ENCODE measurements at places on chromosomes 2 and 18.

DNA sequence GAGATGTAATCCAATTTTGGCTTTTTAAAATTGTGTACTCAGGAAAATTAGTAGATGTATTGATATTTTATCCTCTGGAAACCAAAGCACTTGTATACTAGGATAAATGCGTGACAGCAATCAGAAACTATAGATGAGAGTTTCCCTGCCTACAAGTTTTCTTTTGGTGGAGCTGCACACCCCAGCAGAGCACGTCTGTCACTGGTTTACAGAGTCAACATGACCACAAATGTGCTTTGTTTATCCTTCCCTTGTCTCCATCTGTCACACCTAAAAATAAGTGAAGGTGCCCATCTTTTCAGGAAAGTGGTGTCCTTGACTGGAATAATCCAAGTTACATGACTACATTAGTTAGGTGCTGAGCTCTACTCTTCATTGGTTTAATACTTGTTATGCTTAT, 210.4 kb upstream of the DSEL start:
- no peak for DNase-seq

DNA sequence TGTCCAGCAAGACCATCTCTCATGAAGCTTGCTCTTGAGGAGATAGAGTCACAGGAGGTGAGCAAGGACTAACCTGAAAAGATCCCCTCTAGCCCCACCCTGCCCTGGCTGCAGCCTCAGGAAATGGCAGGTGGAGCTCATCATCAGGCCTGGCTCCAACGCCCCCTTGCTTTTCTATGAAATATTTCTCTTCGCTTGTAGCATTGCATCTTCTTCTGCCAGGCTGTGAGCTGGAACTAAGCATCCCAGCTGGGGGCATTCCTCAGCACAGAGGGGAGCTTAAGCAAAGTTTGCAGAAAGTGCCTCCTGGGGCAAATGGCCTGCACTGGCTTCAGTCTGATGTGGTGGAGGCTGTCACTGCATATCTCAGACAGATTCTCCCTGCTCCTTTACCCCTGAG, 90.1 kb upstream of the LGALSL start:
- no peak for DNase-seq

GRCh38 chr18:78378403-78378802, 601.2 kb upstream of the SALL3 start:
- DNase-seq = no peak

- no peak for DNase-seq
These were observed 24.9 kb downstream of the MYO5B start for GRCh38 chr18:50170004-50170403.

- DNase-seq = no peak
These were observed 296.4 kb downstream of the NDUFA10 start for GRCh38 chr2:239728751-239729150.

DNA sequence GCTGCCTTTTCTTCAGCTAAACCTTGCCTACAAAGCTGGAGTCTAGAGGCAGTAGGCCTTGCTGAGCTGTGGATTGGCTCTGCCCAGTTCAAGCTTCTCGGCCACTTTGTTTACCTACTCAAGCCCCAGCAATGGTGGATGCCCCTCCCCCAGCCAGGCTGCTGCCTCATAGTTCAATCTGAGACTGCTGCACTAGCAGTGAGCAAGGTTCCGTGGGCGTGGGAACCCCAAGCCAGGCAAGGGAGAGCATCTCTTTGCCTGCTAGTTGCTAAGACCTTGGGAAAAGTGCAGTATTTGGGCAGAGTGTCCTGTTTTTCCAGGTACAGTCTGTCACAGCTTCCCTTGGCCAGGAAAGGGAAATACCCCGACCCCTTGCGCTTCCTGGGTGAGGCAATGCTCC, 68.9 kb downstream of the VAPA start:
- DNase-seq = no peak

DNA sequence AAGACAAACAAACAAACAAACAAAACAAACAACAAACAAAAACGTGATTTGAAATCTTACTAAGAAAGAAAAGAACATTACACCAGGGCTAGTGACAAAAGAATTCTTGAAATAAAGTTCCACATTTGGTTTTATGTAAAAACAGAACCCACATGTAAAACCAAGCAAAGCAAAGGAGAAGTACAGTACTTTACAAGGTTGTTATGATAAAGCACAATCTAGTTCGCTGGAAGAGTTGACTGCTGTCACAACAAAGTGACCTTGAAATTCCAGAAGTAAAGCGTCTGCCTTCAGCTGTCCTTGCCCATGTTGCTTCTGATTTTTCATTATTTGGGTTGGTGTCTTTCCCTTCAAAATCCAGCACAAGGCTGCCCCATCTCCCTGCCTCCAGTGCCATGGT, 94.8 kb upstream of the CYRIA start:
- DNase-seq = no peak

DNA sequence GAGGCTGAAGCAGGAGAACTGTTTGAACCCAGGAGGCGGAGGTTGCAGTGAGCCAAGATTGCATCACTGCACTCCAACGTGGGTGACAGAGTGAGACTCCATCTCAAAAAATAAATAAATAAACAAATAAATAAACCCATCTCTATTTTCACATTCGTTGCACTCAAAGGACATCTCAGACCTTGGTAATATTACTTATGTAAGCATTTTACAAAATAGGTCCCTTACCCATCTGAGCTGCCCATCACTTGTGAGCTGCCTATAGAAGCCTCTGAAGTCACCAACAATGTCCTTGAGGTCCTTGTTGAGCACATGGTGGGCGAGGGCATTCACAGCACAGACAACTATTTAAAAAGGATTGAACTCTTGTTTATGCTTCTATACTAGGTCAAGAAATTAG, 15.4 kb downstream of the ENOSF1 start:
- no peak for DNase-seq

DNA sequence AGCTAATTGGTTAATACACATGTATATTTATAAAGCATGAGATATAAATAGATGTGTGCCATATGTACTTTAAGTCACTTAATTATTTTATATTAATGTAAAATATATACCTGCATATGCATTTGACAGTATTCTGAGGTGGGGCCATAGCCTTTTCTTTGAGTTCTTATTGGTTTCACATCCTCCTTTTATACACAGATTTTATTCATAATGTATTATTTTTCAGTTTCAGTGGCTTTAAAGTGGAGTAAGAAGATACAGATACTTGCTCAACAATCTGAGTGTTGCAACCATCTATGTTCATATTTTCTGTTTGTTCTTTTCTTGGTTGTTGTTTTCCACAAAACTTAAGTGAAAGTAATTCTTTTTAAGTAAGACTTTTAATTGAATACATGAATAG, 436.5 kb downstream of the RND3 start:
- DNase-seq = no peak

DNA sequence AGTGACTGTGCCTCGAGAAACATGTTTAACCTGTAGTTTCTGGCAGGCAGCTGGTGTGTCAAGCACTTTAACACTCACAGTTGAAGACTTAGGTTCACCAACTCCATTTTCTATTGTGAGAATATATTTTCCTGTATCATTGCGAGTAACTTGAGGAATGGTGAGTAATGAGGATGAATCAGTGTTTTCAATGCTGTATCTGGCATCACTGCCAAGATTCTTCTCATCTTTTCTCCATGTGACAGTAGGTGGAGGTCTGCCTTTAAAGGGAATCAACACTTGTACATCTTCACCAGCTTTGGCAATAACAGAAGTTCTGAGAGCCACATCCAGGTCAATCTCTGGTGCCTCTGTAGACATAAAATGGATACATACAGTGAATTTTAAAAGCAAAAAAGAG, 72.8 kb downstream of the PLEKHA3 start:
- no peak for DNase-seq

- no peak for DNase-seq
These were observed 120.2 kb downstream of the FEZ2 start for GRCh38 chr2:36477746-36478145.

GRCh38 chr18:49855711-49856415, 42.5 kb upstream of the ACAA2 start:
- no peak for DNase-seq

GRCh38 chr2:216536734-216537210, 38.1 kb downstream of the RPL37A start:
- no peak for DNase-seq

DNA sequence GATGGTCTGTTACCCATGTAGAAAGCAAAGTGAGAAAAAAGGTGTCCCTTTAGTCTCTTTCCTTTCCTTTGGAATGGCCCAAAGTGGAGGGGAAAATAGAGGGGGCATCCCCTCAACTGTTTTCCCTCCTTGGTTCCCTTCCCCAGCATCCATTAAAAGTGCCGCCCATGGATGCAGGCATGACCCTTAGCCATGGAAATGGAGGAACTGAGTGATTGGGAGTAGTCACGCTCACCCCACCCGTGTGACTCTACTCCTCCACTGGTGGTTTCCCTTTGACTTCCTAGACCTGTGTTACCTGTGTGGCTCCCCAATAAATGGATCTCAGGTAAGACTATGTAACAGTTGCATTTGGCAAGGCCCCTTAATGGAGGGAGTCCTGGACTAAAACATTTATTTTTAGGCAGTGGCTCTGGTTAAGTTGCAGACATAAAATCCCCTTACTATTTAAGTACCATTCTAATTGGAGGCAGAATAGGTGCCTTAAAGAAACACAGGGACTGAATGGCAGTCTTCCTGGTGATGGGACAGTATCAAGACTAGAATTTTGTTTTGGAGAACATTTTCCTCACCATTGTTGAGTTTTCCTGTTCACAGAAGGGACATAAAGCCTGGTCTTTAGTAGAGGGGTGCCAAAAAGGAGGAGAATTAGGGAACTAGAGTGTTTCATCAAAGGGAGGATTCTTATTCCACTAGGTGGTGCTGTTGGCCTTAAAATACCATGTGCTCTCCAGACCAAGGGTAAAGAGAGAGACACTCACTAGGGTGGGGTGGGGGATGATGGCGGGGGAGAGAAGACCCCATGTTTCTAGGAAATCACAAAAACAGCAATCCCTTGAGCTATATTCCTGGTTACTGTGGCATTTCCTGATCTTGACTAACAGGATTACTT, 25.7 kb upstream of the PLA2R1 start:
- no peak for DNase-seq

DNA sequence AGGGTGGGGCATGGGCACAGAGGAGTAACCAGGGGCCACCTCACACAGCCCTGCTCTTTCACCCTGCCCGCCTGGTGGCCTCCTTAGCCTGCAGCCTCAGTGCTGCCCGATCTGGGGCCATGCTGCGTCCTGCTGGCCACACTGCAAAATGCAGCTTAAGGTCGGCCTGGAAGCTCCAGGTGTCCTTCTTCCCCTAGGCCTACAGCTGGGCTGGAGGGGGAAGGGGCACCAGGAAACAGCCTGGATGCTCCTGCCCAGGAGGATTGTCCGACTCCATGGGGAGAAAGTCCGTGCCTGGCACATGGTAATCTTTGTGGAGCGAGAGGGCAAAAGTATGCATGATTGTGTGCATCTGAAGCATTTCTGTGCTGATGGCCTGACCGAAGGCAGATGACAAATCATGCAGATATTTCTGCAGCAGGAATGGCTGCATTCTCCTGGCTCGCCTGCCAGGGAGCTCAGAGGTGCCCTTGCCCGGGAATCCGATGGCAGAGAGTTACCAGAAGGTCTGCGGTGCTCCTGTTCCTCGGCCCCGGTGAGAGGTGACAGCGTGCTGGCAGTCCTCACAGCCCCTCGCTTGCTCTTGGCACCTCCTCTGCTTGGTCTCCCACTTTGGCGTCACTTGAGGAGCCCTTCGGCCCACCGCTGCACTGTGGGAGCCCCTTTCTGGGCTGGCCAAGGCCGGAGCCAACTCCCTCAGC, 12.8 kb upstream of the ALPP start:
- no peak for DNase-seq

DNA sequence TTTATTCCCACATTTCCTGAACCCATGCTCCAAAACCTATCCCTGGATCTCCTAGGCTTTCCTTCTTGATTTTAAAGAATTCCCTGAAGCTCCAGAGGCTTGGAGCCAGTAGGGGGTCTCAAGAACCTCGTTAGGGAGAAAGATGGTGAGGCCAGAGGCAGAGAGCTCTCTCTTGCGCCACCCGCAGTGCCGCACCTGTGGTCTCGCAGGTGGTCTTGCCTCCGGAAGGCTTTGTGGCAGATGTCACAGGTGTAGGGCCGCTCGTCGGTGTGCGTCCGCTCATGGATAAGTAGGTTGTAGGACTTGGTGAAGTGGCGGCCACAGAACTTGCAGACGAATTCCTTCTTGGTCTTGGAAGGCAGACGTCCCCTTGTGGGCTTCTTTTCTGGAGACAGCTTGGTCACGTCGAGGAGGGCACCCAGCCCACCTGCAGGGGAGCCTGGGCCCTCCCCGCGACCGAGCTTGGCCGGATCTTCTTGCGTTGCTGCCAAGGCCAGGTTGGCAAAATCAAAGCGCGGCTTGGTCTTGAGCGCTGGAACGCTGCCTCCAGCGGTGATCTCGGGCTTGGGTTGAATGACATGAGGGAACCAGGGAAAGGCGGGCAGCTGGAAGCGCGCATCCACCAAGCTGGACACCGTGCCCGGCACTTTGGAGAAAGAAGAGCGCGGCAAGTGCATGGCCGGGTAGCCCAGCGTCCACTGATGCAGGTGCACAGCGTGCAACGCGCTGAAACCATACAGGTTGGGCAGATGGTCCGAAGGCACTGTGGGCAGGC, 5.3 kb downstream of the OSR1 start:
- DNase-seq = no peak

- DNase-seq = no peak
These were observed 84.0 kb downstream of the HDAC4 start for GRCh38 chr2:239316562-239317465.

DNA sequence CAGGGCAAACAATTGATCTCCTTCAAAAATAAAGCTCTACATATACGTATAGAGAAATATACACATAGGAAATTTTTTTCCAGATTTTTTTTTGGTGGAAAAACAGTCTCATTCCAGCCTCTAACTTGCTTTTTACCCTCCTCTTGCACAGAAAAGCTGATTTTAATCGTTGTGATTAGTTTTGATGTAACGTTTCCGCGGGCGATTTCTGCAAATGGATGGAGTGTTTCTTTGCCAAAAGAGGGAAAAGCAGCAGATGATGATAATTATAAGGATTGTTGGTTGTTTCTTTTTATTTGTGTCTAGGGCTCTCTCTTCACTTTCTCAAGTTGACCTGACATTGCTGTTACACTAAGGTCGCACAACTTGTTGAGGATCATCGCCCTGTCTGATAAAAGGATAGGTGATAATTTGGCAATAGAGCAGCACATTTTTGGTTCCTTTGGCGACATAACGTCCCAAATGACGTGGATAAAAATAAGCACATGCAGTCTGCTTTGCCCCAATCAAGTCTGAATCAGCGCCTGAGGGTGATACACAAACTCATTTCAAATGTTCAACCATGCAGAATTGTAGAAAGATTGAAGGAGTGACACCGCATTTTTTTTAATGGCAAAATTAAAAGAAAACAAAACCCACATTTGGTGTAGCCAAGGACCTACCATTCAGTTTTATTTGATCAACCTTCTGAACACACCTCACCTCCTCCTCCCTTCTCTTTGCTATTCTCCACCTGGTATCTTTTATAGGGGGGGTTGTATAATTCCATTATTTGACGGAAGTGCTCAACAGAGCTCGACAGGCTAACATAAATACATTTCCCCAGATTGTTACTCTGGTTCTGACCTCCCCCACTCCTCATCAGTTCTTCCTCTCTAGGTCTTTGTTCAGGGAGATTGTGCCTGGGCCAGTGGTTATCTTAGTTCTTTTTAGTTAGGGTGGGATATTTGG, 109.6 kb upstream of the KCTD1 start:
- DNase-seq = no peak
